Activated T-helper 1 cell treated with anti-CD3 and anti-CD28 coated beads, Interleukin-2, amount 50 U/mL, for 16 hours (primary cell): ENCODE measurements at places on chromosomes 2 and 18.

- no peak for DNase-seq
These were observed 33.3 kb upstream of the RMP24 start for GRCh38 chr18:35939138-35939537.

GRCh38 chr2:239377591-239377990, 23.2 kb downstream of the HDAC4 start:
- DNase-seq, result no peak

DNA sequence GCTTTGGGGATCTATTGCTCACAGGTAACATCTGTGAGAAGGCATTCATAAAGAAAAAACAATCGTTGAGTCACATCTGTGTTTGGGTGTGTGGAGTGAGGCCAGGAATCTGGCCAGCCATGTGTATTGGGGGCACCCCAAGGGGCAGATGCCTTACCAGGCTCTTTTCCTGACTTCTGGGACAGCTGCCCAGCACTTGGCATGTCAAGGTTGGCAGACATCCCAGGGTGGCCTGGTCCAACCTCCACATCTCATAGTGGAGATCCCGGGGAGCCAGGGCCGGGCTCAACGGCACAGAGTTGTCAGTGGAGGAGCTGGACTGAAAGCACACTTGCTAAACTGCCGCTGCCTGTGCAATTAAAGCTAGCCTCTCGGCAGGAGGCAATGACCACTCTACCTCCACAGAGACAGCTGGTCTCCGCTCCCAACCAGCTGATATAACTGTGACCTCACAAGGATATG, 75.3 kb upstream of the MGAT4A start:
- no peak for DNase-seq

DNA sequence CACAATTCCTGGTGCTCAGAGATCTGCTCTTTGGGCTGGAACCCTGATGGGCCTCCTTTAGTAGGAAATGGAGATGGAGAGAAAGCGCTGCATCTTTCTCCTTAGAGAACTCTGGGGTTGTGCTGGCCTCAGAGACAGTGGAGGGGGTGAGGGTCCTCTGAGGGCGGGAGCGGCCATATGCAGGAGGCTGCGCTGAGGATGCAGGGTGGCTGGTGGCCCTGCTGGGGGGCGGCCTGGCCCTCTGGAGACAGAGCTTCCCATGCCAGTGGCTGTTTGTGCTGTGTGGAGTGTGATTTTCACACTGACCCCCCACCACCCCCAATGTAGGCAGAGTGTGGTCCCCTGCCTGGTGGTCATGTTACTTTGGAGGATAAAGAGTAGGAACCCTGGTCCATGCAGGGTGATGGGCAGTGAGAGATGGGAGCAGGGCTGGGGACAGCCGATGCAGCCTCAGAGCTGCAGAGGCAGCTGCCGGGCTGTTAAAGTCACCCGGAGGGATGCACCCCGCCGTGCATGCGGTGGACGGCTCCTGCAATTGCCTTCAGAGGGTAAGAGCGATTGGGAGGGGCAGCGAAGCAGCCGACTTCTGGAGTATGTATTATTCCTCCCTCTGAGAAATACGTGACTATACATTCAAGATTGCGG, 194.6 kb downstream of the FAM210A start:
- DNase-seq, result no peak

DNA sequence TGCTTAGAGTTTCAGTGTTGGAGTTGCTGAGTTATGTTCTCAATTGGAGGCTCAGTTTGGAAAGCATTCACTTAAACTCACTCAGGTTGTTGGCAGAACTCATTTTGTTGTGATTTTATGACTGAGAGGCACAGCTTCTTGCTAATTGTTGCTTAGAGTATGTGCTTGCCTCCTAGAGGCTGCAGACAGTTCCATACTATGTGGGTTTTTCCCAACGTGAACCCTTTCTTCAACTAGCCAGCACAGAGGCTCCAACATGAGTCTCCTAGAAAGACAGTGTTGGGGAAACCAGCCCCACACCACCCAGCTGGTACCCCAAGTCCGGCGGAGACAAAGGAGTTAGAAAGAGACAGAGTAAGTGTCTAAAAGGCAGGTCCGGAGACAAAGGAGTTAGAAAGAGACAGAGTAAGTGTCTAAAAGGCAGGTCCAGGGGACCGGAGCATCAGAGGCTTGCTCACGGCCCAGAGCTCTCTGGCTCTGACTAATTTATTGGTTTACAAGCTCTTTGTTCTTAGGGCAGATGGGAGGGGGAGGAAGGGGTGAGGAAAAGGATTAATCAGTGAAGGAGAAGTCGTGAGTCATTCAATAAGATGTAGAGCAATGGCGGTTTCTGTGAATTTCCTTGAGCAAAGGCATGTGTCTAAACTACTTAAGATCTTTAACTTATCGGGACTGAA, 999.7 kb upstream of the LRRTM1 start:
- DNase-seq, result no peak

DNA sequence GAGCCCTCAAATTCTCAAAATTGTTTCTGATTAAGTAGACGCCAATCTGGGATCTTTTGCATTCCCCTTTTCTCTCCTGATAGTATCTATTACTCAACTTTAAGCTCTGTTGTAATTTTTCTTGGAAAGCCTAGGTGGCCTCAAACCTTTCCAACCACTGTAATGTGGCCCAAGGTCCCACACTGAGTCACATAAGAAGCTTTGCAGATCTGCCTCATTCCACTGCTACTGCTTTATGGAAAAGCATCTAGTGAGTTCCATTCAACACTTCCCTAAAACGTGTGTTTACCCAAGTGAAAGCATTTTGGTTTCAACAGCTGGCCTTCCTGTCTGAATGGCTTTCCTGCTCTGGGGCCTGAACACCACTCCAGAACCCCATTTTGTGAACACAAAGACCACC, 493.6 kb upstream of the SPHKAP start:
- DNase-seq, result no peak

DNA sequence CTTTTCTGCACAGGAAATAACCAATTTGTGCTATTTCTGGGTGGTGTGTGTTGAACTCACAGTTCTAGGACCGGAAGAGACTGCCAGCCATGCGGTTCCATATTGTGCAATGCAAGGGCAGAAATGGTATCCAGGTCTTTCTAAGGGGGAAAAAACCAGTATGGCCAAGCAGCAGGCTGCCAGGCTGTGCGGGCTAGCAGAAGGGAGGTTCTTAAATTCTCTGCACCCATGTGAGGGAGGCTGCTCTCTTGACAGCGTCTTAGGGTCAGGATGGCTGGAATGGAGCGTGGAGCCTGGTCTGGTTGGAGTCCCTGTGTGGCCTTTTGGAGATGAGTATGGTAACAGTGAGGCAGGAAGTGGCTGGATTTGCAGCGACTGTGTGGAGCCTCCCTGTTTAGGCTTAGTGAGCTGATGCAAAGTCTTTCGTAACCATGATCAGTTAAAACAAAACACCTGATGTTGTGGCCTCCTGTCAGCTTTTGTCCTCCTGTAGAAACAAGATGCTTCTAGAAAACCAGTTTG, 52.6 kb downstream of the NCK2 start:
- DNase-seq, result no peak

GRCh38 chr2:149687052-149687427, 99.5 kb upstream of the MMADHC start:
- DNase-seq, result no peak

- DNase-seq, result no peak
These were observed 7.7 kb downstream of the FHL2 start for GRCh38 chr2:105391058-105391627.

DNA sequence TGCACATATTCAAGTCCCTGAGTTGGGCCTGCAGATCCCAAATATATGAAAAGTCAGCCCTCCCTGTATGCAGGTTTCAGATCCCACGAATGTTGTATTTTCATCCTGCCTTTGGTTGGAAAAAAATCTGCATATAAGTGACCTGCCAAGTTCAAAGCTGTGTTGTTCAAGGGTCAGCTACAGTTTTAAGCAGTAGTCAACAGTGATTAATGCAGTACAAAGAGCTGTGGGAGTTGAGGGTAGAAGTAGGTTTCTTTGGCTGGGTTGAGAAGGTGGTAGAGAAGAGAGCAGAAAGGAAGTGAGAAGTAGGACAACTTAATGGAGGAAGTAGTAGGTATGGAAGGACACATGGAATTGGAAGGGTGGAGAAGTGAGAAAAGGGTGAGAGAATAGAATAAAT, 127.9 kb downstream of the ANKRD44 start:
- DNase-seq, result no peak

DNA sequence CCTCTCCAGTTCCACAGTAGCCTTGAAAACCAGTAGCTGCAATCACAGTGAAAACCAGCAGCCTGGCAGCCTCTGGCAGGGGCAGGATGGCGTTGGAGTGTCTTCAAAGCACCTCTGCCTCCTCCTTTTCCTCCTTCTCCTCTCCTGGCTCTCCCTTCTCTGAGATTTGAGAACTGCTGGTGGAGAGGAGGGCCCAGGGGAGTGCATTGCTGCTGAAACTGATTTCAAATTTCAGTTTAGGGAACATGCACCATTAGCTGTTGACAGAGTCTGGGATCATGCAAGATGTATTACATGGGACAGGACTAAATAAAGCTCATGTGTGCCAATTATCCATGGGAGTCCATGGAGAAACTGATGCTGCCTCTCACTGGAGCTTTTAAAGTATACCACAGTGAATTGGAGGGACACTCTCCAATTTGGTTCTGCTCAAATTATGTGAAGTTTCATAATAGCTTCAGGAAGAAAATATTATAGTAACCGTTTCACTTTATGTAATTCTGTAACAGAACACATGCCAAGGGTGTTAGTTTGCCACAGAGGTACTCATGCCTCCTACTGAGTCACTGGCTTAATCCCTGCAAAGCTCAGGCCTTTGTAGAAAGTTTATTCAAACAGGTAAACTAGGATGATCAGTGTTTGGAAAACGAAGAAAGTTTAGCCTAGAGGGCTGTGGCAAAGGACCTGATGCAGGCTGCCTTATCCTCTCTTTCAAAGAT, 146.1 kb downstream of the PRPF40A start:
- no peak for DNase-seq

- DNase-seq, result no peak
These were observed 14.9 kb upstream of the ITPRID2 start for GRCh38 chr2:181876614-181877063.

GRCh38 chr2:191696001-191696400, 18.1 kb downstream of the NABP1 start:
- no peak for DNase-seq

DNA sequence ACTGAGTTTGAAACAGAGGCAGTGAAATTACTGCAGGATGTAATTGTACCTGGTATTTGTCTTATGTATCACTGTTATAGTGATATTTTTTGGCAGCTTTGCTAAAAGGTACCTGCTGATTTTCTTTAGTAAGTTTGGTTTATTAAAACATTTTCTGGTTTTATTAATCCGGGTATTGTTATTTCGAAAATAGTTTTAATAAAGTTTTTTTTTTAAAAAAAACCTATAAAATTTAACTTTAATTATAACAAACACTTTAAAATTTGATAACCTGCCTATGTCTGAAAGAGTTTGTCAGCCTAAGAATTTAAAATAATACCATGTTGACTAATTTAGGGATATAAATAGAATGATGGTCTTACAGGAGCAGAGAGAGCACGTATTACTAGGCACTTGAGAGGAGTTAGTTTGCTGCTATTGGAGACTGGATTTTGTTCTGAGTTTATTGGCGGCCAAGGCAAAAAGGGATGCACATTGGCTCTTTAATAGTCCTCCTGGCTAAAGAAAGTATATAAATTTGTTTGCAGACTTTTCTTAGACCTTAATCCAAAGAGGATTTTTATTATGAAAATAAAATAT, 12.1 kb downstream of the EHBP1 start:
- no peak for DNase-seq

DNA sequence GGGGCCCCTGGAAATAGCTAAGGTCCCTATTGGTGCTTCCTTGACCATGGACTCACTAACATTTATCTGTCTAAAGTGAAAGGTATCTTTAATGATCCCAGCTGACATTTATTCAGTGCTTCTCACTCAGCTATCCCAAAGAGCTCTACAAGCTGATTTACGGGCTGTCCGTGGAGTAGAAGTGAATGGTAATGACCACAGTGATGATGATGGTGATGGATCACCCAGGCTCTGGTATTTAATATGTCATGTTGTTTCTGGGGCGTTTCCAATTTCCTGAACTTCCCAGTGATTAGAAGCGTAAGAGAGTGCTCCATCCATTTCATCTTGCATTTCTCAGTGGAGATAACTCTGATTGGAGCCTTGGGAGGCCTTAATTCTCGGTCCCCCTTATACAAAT, 304.3 kb downstream of the HRH4 start:
- DNase-seq, result no peak

DNA sequence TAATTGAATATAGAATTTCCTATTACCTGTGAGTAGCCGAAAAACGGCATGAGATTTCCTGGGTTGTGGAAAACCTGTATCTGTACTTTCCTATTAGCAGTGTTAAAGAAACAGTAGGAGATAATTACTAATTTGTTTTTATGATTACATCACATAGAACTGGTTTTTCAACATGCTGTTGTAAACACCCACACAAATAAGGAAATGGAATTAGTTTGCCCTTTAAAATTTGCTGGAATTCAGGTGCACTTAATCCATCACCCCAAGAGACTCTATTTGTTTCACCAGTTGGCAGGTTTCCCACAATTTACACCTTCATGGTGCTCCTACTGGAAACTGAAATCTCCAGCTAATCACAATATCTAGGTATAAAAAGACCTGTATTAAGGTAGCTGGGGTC, 274.1 kb upstream of the SLC8A1 start:
- DNase-seq, result no peak

GRCh38 chr2:38098421-38099098, 22.6 kb upstream of the CYP1B1 start:
- DNase-seq, result no peak

DNA sequence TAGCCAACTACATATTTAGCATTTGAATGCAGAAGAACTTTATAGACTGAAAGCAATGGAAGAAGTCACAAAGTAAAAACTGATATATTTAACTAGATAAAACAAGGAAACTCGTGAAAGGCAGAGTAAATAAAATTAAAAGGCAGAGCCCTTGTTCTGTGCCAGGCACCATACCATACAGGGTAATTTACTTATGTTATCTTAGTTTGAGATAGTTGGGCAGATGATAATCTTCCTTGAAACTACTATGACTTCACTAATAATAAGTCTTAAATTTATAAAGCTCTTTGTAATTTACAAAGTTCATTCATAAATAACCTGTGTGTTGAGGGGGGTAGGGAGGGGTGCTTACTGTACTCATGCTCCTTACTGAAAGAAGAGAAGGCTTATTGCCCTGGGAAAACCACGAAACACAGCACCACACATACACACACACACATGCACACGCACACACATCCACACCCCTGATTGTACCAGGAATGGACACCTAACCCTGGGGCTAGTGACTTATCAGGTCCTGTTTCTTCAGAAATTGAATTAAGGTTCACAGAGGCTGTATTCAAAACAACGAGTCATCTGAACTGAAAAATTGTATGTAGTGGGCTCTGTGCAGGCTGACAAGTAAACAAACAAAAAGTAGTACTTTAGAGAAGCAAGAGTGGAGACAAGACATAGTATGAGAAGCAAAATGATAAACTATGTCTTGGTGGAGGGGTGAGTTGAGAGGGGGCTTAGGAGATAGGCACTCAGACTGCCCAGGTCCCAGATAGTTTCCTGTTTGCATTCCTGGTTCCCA, 38.1 kb downstream of the AGFG1 start:
- DNase-seq, result no peak

- no peak for DNase-seq
These were observed 383.2 kb downstream of the SOCS6 start for GRCh38 chr18:70671889-70672565.

- DNase-seq, result no peak
These were observed at the start of gene L3MBTL4 for GRCh38 chr18:6414723-6415417. Gene L3MBTL4 (minus strand): TSS chr18:6414911. CDS start chr18:6311625, 103,286 bp downstream.

GRCh38 chr2:214839464-214839863, 30.0 kb upstream of the BARD1 start:
- DNase-seq, result no peak

GRCh38 chr2:227864161-227864756, 7.2 kb upstream of the DAW1 start:
- no peak for DNase-seq

GRCh38 chr2:219022041-219022440, 19.3 kb downstream of the CFAP65 start:
- no peak for DNase-seq
